Thoracic aorta endothelial cell (primary cell): ENCODE measurements at places on chromosomes 1 and 21. TPM values are rescaled to one million over a fixed set of nuclear protein-coding genes. Genes with fewer than 3 reads are reported as not detected.

Gene RXFP4
- not detected in 2 replicates for total RNA-seq

Gene PTPN7
- 0.27 and 0.36 TPM in 2 replicates for total RNA-seq

Gene C1orf74
- 3.2 and 4.6 TPM in 2 replicates for total RNA-seq

Gene C1orf116
- total RNA-seq, result not detected in 2 replicates

Gene LCK
- total RNA-seq, result 0.13 TPM in 1 of 2 replicates, not detected in the other

Gene CHI3L1
- total RNA-seq, result 1.7 and 2.9 TPM in 2 replicates

Gene RSRP1
- 87.7 and 88.4 TPM in 2 replicates for total RNA-seq

Gene ABCD3
- total RNA-seq, result 47.1 and 51.8 TPM in 2 replicates

Gene ZBTB8A
- 7.1 and 8.5 TPM in 2 replicates for total RNA-seq

Gene KIF2C
- 38.6 and 54.6 TPM in 2 replicates for total RNA-seq

Gene ACAP3
- total RNA-seq, result 19.7 and 22.7 TPM in 2 replicates

Gene GBP7
- total RNA-seq, result not detected in 2 replicates

Gene PTGFR
- total RNA-seq, result under 0.01 and 0.14 TPM in 2 replicates

Gene NHLH1
- total RNA-seq, result 0.13 TPM in 1 of 2 replicates, not detected in the other

Gene UBL4B
- total RNA-seq, result not detected in 2 replicates

Gene NCAM2
- total RNA-seq, result 0.13 and 0.22 TPM in 2 replicates

Gene CASQ1
- total RNA-seq, result not detected in 2 replicates

Gene MCM3AP
- total RNA-seq, result 84.2 and 107 TPM in 2 replicates

Gene SPATA45
- not detected in 2 replicates for total RNA-seq

Gene FBLIM1
- 410 and 466 TPM in 2 replicates for total RNA-seq

Gene WDR64
- not detected in 2 replicates for total RNA-seq

Gene CHI3L2
- total RNA-seq, result not detected in 2 replicates

Gene PEAR1
- total RNA-seq, result 45.9 and 50.5 TPM in 2 replicates

Gene TFF2
- total RNA-seq, result not detected in 2 replicates

Gene CRYAA
- not detected in 2 replicates for total RNA-seq

Gene THEM5
- not detected in 2 replicates for total RNA-seq

Gene AVPR1B
- not detected in 2 replicates for total RNA-seq

Gene NEXN
- total RNA-seq, result 3.8 and 6.1 TPM in 2 replicates

Gene KIFAP3
- total RNA-seq, result 22.0 and 23.9 TPM in 2 replicates

Gene IGSF21
- total RNA-seq, result not detected in 2 replicates

Gene TMEM82
- total RNA-seq, result not detected in 2 replicates

Gene HCN3
- total RNA-seq, result 0.40 and 0.65 TPM in 2 replicates

Gene CCDC18
- 14.6 and 19.6 TPM in 2 replicates for total RNA-seq

Gene SLAMF9
- not detected in 2 replicates for total RNA-seq

Gene ANKRD34A
- total RNA-seq, result 0.13 and 0.22 TPM in 2 replicates

Gene GPR137B
- 4.9 and 5.6 TPM in 2 replicates for total RNA-seq

Gene NKAIN1
- 0.07 TPM in 1 of 2 replicates, not detected in the other for total RNA-seq

Gene SLC44A3
- 0.14 and 1.1 TPM in 2 replicates for total RNA-seq

Gene ILDR2
- total RNA-seq, result 0.14 TPM in 1 of 2 replicates, not detected in the other

Gene ZBTB8OS
- total RNA-seq, result 31.0 and 36.3 TPM in 2 replicates

Gene NPHS2
- total RNA-seq, result not detected in 2 replicates

Gene SMYD3
- 26.9 and 27.0 TPM in 2 replicates for total RNA-seq

Gene GLMN
- total RNA-seq, result 20.0 and 20.5 TPM in 2 replicates

Gene OR2G6
- not detected in 2 replicates for total RNA-seq

Gene PRSS38
- total RNA-seq, result not detected in 2 replicates

Gene EFNA1
- 30.5 and 45.1 TPM in 2 replicates for total RNA-seq

Gene LAMB3
- total RNA-seq, result 3.3 and 3.7 TPM in 2 replicates

Gene OLFML2B
- 0.29 and 0.40 TPM in 2 replicates for total RNA-seq

Gene NECTIN4
- 0.14 and 0.40 TPM in 2 replicates for total RNA-seq

Gene ZBED6
- total RNA-seq, result 47.7 and 56.8 TPM in 2 replicates

Gene SAMD13
- total RNA-seq, result 2.8 and 3.2 TPM in 2 replicates

Gene VAV3
- 1.3 and 2.8 TPM in 2 replicates for total RNA-seq

Gene TNNI3K
- not detected in 2 replicates for total RNA-seq

Gene APOBEC4
- not detected in 2 replicates for total RNA-seq

Gene CYP4X1
- total RNA-seq, result 2.9 and 4.3 TPM in 2 replicates

Gene PGBD5
- under 0.01 and 0.07 TPM in 2 replicates for total RNA-seq

Gene TMEM200B
- 0.66 and 2.7 TPM in 2 replicates for total RNA-seq
